ENCODE measurements at places on chromosomes 13 and 19.

DNA sequence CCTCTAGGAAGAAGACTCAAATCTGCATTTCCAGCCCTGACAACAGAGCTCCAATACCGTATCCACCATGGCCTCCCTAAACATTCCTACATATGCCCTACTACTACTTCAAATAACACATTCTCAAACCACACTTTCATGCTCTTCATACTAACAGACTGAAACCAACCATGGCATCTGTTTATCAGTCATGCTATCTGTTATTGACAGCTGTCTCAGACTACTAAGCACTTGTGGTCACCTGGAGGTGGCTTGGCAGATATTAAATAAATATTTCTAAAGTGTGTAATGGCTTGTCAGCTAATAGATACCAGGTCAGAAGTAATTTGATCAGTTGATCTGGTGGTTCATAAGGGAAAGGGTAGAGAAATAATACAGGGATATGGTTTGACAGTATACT lies 489.1 kb downstream of the DIAPH3 start:
- no peak for DNase-seq

GRCh38 chr13:33937373-33938098 lies 119.6 kb downstream of the RFC3 start:
- no peak for DNase-seq

DNA sequence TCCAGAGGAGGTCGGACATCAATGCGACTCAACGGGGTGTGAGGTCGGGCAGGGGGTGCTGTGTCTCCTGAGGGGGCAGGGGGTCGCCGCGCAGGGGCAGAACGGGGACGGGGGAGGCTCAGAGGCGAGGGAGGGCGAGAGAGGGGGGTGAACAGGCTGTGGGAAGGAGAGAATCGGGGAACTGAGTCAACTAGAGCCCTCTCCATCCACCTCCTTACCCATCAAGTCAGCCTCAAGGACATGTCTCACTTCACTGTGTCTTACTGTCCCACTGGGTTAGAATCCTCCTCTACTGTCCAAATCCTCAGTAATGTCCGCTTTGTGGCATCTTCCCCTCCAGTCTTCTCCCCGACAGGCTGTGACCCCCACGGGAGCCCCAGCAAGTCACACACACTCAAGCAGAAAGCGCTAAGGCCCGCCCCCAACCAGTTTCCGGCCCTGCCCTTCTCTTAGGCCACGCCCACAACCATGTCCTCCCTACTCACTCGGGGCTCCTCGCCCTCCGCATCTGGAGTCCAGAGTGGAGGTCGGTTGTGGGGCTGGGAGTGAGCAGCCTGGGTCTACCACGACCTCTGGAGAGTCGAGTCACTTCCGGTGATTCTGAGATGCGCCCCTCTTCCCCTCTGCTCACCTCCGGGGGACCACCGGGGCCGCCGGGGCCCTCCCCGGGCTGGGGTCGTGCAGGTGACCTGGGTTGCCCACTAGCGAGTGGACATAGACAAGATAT lies 9.3 kb downstream of the PLEKHA4 start:
- DNase-seq = peak; percentile 70

- DNase-seq = no peak
Measured at GRCh38 chr13:21542563-21542962, 61.4 kb downstream of the MICU2 start.

DNA sequence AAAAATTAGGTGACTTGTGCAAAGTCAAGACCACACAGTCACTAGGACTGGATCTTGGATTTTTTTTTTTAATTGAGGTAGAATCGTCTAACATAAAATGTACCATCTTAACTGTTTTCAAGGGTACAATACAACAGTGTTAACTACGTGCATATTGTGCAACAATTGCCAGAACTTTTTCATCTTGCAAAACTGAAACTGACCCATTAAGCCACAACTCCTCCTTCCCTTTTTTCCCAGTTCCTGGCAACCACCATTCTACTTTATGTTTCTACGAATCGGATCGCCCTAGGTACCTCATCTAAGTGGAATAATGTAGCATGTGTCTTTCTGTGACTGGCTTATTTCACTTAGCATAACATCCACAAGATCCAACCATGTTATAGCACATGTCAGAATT lies 37.5 kb upstream of the POMP start:
- no peak for DNase-seq

Measured in activated CD4-positive, alpha-beta T cell treated with anti-CD3 and anti-CD28 coated beads, Interleukin-2, amount 50 U/mL, for 24 hours (primary cell).